Urinary bladder (tissue), 4 donors: ENCODE measurements at places on chromosomes 6 and 20. TPM values are rescaled to one million over a fixed set of nuclear protein-coding genes. Genes with fewer than 3 reads are reported as not detected.

LCA5 gene
- total RNA-seq: 23.3 TPM

ECT2L gene
- 0.21 TPM for total RNA-seq

MACROD2 gene
- total RNA-seq: 28.2 TPM

CNR1 gene
- 5.6 TPM for total RNA-seq

PTK6 gene
- 2.8 TPM for total RNA-seq

GDAP1L1 gene
- total RNA-seq: 0.90 TPM

KIF25 gene
- not detected for total RNA-seq

PLG gene
- not detected for total RNA-seq

DEFB124 gene
- total RNA-seq: not detected

DNA sequence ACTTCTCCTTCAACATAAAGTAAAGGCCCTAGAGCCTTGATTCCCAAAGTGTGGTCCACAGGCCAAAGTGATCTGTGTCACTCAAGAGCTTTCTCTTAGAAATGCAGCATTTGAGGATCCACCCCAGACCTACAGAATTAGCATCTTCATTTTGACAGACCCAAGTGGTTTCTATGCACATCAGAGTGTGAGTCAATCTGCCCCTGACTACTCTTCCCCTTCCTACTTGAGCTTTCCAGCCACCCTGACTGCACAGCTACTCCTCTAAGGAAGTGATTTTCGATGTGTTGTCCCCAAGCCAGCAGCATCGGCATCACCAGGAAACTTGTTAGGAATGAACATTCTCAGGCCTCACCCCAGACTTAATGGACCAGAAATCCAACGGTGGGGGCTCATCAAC is 2.6 kb downstream of the MEP1A start:
- no peak for DNase-seq

DNA sequence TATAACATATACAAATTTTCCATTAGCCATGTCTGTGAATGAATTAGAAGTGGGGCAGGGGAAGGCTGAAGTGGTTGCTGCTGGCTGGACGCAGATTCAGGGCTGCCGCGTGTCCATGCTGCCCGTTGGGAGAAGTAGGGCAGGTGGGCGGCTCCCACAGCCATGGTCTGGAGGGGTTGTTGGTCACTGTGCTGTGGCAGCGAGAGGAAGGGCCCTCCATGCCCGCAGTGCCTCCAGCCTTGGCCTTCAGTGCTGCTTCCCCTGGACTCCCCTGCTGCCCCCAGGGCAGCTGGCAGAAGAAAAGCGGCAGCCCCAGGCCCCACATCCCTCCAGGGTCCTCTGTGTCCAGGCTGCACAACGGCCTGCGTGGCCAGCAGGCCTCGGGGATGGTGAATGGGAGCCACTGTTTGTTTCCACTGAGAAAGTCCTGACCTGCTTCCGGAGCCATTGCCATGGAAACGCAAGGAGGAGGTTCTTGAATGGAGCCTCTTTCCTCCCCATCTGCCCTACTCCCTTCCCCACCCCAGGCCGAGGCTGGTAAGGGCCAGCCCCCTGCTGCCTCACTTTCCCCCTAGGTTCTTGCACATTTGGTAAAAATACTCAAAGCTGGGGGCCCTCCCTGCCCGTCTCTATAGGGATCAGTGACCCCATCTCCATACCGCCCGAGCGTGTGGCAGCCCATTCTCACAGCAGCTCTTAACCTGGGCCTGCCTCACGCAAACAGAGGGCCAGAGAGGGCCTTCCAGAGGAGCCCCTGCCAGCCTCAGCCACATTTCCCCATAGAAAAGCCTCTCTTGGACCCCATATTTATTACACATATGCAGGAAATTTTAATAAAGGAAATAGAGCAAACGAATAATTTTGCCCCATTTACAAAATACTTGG is 113.3 kb downstream of the SASH1 start:
- DNase-seq: no peak

- no peak for DNase-seq
Observed at GRCh38 chr20:58017231-58017969, 211.1 kb downstream of the ANKRD60 start.

DNA sequence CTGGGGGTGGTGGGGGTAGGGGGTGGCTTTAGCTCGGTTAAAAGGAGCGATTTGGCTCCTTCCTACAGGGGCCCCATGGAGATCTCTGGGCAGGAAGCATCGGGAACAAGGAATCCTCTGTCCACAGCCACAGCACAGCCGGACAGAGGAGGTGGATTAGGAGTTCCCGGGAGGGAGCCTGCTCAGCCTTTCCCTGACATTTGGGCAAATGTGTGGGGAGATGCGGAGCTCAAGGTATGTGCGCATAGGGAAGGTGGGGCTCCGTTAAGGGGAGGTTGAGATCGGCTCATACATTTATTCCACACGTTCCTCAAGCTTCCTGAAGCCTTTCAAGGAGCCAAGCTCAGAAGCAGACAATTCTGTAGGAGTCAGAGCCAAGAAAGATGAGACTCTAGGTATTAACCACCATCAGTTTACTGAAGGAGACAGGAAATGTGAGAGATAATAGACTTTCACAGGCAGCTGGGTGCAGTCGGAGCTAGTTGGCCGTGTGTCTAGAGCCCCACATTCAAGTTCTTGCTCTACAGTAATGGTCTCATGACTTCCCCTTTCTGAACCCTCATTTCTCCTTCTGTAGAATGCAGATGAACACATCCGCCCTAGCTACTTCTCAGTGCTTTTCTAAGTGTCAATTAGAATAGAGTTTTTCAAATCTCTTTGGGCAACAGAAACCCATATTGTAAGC is 40.8 kb upstream of the EPB41L1 start:
- no peak for DNase-seq

- no peak for DNase-seq
Observed at GRCh38 chr6:112296122-112296521, 41.8 kb upstream of the LAMA4 start.

DNA sequence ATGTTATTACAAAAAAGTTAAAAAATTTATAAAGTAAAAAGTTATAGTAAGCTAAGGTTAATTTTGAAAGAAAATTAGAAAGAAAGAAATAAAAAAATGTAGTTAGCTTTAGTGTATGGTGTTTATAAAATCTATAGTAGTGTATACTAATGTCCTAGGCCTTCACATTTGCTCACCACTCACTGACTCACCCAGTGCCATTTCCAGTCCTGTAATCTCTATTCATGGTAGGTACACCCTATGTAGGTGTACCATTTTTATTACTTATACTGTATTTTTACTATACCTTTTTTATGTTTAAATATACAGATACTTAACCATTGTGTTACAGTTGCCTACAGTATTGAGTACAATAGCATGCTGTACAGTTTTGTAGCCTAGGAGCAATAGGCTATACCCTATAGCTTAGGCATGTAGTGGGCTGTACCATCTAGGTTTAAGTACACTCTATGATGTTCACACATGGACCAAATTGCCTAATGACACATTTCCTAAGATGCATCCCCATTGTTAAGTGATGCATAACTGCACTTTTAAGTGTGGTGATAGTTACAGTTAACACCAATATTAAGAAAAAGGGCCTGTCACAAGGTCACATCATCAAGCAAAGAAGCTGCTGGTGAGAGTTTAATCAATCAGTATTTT is 8.0 kb downstream of the CD2AP start:
- no peak for DNase-seq

DNA sequence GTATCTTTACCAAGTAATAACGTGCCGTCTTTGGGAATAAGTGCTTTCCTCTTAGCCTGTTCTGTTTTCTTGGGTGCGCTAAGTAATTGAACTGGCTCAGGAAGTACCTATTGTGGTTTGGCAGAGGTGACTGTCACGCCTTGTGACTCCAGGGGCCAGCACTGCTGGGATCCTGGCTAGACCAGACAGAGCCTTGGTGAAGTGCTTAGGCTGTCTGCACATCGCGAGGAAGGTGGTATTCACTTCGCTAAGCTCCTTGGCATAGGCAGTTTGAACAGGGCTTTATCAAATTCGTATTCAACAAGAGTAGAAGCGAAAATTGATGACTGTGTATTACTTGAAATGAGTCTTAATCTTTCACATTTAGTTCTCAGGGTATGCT is 17.6 kb downstream of the PRDM1 start:
- DNase-seq: no peak

DNA sequence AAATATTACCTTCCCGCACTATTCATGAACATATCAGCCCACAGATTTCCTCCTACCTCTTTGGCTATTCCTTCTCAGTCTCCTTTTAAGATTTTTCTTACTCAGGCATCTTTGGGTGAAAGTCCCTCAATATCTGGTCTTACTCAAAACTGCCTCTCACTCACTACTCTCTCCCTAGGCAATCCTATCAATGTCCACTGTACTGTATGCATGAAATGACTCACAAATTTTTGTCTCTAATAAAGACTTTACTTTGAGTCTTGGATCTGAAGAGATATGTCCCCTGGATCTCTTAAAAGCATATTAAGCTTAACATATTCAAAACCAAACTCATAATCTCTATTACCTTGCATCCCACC is 24.4 kb downstream of the IL22RA2 start:
- DNase-seq: no peak

GRCh38 chr6:149929422-149929821 is 6.5 kb upstream of the RAET1G start:
- DNase-seq: no peak

DNA sequence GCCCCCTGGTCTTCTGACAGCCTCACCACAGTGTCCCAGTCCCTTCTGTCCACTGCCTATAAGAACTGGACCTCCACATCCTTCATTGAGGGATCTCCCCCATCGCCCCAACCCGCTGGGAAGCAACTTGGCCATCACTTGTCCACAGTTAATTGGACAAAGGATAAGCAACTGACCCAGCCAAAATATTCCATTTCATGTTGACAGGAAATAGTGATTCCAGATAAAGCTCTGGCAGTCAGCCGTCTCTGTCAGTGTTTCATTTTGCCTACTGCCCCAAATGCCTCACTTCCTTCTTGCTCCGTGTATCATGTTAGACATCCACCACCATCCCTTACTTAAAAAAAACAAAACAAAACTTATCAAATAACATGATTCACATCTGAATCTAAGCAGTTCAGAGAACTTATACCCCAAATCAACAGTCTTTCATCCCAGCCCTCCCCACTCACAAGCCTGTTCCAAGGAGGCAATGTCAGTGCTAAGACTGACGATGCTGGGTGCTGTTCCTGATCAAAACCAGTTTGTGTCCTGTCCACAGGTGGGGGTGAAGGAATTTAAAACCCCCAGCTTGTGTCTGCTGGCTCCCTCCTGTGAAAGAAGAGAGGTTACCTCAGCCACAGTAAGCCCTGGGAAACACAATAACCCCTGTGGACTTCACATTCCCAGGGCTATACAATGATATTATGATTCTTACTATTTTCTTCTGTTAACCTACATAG is 162.5 kb downstream of the WDR27 start:
- no peak for DNase-seq

- DNase-seq: no peak
Observed at GRCh38 chr6:38396209-38396608, 243.5 kb downstream of the BTBD9 start.

DNA sequence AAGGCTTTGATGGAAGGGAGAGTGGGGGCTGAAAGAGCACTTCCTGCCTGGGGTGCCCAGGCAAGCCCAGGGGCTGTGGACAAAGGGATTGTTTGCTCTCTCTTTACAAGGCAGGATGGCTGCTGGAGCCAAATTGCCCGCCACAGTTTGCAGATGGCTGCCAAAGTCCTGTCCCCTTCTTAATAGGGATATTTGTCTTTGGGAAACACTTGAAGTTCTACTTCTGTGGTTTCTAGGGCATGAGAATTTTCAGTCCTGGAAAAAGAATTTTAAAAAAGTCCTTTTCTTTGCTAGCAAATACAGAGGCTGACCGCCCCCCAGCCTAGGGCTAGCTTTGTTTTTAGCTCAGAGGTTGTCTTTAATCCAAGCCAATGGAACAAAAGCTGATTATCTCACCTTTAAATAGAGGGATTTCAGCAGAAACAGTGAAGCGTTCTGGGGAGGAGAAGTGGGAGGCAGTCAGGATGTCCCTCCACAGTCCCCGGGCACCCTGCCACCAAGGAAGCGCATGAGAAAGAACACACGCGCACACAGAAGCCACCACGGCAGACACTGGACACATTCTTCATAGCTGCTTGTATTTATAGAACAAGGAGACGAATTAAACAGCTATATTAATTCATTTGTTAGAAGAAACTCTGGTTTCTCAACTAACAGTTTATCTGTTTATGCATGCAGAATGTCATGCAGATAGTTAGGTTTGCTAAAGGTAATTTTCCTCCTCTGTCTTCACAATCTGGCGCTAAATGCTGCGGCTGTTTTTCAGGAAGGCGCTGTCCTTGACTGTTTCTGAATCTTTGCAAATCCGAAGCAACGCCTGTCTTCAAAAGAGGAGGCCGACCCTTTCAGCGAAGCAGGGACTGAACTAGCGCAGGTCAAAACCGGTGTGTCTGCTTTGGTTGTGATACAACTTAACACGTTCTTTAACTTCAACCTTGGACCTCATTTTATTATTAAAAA is 736.9 kb downstream of the QKI start:
- no peak for DNase-seq

DNA sequence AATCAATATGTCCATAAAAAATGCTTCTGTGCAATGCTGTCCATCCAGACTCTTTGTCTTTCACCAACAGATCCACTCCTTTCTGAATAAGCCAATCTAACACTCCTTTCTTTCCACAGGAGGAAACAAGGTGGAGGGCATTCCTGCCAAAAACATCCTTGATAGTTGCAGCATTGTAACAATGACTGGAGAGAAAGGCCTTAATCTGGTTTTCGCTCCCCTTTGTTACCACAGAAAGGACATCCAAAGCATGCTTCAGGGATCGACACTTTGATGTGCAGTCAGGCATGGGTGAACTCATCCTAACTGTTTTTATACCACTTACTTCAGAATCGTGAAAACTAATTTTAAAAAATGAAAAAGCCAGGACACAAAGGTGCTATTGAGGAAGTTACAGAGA is 7.4 kb downstream of the IBTK start:
- no peak for DNase-seq

- no peak for DNase-seq
Observed at GRCh38 chr20:61628901-61629601, 377.0 kb downstream of the CDH4 start.
